ENCODE measurements at places on chromosomes 5 and 9.

DNA sequence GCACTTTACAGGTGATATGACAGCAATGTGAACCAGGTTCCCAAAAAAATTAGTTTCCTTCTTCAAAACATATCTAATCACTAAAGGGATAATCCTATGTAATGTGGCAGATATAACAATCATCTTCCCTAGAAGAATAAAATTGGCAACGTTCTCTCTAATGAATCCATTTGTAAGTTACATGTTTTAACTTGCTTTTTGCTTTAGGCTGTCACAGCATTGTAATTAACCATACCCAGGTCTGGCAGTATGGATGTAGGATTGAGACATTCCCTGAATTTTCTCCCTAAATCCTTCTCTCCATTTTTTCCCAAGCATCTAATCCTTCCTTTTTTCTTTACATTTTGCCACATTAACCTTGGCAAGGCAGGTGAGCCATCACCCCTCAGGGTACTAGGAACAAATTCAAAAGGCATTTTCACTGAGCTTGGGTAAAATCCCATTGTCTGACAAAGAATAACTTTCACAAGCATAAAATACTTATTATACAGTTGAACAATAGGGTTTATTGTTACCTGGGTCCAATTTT is 548.3 kb downstream of the SEMA5A start:
- DNase-seq, result no peak

GRCh38 chr9:38357350-38358114 is 35.0 kb upstream of the ALDH1B1 start:
- DNase-seq, result no peak

DNA sequence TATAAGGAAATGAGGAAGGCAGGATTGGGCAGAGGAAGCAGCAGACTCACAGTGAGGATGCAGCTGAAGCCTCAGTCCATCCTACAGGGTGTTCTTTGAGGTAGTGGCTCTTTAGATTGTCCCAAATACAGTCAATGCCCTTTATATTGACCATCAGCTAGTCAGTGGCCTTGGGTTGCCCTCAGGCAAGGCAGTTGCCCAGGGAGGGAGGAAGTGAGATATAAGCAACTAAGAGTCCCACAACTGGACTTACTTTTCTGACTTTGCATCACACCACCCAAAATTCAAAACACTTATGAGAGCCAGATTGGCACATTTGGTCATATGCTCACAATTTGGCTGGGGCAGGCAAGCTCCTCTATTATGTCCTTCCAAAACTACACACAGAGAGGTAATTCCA is 9.4 kb upstream of the SLC12A2 start:
- DNase-seq, result no peak

DNA sequence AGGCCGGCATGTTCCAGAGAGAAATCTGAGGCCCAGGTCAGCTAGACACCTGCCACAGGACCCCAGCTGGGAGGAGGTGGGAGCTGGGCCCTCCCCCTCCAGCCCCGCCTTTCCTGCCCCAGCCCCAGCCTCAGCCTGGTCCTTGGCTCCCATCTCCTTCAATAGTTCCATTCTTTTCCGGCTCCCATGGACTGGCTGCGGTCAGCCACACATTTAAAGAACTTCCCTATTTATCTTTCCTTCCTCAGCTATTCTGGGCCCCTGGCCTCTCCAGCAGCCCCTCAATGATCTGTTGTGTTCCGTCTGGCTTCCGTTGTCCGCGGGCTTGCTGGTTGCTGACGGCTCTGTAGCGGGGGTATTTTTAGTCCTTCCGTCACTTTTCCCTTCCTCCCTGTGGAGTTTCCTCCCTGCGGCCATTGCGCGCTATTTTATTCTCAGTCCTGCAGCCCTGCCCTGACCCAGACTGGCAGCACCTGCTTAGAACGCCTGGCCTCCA is 73.8 kb downstream of the AMBP start:
- DNase-seq, result peak; percentile 22

- DNase-seq, result no peak
Observed at GRCh38 chr9:121689461-121690157, 38.2 kb downstream of the DAB2IP start.

DNA sequence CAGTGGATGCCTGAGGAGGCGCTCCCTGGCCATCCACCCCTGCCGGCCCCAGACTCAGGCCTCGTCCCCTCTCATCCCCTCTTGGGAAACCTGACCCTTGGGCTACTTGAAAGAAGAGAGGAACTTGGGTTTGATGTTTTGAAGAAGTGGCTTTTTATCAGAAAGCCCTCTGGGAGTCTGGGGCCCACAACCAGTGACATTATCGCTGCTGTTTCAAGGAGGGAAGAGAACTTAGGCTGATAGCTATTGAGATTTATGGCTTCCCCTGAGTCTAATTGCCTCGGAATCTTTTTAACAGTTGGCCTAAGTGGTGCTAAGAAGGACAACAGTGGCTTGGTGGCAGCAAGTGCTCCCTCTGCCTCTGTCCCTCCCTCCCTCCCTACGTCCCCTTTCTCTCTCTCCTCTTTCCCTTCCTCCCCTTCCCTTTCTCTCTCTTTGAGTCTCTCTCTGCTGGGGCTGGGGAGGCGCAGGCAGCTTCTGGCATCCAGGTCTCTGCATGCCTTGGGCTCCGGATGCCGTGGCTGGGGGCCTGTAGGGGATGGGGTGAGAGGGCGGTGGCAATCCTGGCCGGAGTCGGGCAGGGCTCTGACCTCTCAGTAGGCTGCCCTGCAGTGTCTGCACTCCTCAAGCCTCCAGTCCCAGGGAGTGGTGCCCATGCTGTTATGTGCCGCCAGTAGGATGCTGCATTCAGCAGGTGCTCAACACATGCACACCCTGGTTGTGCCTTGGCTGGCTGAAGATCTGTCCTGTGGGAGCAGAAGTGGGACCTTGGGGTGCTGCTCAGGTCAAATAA is 49.6 kb upstream of the RXRA start:
- DNase-seq, result no peak

- peak; percentile 41 for DNase-seq
Observed at GRCh38 chr5:142664636-142665035, 21.3 kb downstream of the FGF1 start.

DNA sequence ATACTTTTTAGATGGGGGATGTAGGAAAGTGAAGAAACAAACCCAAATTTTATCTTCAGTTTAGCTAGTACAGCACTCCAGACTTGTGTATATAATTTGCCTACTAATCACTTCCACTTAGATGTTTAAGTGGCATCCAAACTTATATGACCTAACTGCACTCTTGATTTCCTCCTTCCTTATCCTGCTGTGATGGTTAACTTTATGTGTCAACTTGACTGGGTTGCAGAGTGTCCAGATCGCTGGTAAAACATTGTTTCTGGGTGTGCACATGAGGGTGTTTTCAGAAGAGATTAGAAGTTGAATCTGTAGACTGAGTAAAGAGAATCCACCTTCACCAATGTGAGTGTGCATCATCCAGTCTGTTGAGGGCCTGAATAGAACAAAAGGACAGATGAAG is 79.8 kb downstream of the PCSK1 start:
- DNase-seq, result no peak

DNA sequence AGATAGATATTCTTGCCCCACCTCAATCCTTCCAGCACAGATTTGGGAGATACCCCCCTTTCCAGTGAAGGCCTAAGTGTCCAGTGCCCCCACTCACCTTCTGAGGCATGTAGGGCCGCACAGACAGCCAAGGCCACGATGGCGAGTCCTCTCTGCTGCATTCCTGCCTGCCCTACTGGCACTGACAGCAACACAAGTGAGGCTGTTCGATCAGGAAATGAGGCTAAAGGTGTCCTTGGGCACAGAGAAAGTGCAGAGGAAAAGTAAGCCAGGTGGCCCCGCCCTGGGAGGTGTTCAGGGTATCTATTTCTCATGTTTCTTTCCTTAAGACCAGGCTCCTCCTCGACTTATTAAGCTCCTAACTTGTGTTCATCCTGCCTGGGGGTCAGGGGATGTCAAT is at the start of gene CCL28:
CCL28 (minus strand) TSS at position 236 of the 400 bp plus-strand sequence; CDS start at position 161, 75 bp downstream.
- DNase-seq, result no peak

DNA sequence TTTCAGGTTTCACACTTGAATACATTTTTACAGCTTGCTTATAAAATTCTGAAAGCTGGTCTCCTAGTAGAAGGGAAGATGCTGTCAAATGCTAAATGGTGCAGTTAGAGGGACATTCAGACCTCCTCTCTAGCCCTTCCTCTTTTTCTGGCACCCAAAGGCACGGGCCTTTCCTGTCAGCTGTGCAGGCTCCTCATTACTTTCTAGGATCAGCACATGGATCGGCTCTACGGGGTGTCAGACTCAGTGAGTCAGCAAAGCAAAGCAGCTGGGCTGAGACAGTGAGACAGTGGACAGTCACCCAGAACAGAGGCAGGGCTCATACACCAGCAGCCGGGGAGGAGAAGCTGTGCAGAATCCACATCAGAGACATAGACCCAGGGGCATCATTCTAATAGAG is 80.0 kb upstream of the TNC start:
- no peak for DNase-seq

DNA sequence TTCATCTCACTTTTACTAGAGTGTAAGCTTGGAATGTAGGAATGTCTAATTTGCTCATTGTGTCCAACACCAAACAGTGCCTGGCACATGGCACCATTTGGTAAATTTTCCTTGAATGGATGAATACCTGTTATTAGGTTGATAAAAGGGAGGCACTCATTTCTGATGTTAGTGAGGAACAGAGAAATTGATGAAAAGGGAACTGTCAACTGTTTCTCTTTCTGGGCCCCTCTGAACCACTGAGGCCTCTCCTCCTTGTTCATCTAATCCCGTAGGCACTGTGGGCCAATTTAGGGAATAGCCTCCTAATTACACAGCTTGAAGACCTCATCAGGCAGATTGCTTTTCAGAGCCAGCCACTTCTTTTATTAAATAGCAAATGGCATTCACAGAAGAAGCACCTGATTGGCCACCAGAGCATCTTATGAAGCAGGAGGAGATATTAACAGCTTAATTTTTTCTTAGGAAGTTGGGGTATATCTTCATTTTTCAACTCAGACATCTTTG is 22.6 kb downstream of the MRRF start:
- no peak for DNase-seq

GRCh38 chr5:204001-204400 is 12.7 kb downstream of the LRRC14B start:
- DNase-seq, result no peak

GRCh38 chr5:143448518-143448917 is 45.0 kb upstream of the NR3C1 start:
- no peak for DNase-seq

DNA sequence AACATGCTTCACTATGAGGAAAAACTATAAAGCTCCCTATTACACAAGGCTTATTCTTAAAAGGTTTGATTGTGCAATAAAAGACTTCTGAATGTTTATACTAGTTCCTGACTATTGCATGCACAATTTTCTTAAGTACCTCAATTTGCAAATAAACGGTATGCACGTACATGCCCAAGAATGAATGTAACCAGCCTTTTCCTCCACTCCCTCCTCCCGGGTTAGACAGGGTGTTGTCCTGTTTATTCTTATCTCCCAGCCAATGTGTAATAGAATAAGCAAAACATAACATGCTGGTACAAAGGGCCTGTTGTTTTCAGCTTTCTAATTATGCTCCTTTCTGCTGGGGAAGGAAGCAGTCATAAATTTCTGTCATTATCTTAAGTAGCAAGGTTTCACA is 79.1 kb downstream of the AOPEP start:
- DNase-seq, result no peak

DNA sequence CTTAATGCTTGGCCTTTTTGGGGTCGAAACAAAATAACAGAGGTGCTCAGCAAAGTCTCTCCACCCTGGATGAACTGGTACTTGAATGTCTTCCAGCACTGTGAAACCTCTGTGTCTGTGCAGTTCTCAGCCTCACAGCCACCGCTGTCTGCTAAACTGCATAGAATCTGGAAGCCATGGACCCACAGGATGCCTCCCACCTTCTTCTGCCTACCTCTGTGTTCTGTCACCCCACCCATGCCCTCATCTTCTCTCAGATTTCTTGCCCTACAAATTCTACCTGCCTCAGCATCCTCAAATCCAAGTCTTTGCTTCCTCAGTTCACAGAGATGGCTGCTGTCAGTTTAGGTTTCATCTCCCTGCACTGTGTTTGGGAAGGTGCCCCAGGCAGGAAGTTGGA is 35.6 kb downstream of the EXOSC2 start:
- DNase-seq, result no peak

- no peak for DNase-seq
Observed at GRCh38 chr9:89801341-89801740, 196.5 kb downstream of the GADD45G start.

GRCh38 chr5:127290019-127290945 is at the start of gene MEGF10:
Gene MEGF10, plus strand, starts transcription at chr5:127290796. Its CDS starts 40,513 bp downstream, at chr5:127331309.
- DNase-seq, result peak; percentile 93

GRCh38 chr9:9521033-9521779 is 1091.6 kb downstream of the PTPRD start:
- no peak for DNase-seq

DNA sequence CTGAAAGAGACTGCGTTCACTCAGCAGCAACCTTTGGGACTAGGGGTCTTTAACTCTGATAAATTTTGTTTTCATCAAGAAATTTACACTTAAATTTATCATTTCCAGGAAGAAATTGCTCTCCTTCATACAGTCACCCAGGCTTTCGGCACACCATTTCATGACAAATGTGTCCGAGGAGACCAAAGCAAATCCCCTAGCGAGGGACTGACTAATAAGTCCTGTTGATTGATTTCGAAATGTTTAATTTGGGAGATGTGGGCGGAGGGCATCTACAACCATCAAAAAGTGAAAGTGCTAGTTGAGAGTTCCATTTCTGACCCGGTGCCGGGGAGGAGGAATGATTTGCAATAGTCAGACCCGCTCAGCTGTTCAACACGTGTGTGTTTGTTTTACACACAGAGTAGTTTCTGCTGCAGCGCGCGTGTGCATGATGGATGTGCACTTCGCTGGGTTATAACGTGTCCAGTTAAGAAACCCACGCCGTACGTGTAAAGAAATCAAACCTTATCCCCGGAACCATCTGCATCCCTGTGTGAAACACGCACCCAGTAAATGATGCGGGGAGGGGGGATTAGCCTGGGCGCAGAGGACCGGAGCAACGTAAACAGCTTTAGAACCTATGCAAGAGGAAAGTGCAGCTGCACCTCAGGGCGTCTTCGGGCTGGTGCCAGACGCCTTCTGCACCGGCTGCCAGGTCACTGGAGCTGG is 845 bp upstream of the NR4A3 start:
- no peak for DNase-seq

DNA sequence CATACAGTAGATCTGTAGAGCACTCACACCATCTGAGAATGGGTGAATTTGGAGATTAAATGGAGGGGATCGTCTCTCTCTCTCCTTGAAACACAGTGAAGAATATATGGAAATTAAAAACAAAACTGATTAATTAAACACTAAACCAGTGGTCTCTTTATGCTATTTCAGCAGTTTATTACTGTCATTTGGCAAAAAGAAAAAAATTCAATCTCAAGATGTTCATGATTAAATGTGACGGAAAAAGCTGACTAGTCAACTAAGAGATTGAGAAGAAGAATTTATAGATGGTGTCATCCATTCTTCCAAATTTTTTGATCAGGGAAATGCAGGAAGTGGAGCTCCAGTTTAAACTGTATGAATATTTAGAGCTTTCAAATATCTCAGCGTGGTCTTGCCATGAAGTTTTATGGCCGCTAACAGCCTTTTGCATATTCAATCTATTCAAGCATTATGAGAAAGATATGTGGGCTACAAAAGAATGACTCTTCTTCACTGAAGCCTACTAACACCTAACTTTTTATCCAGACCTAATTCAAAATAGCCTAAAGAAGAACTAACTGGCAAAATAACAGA is 121.6 kb upstream of the DPYSL3 start:
- DNase-seq, result no peak

GRCh38 chr9:94768766-94769165 is 42.3 kb downstream of the AOPEP start:
- DNase-seq, result no peak

- DNase-seq, result no peak
Observed at GRCh38 chr9:106913276-106913675, 50.3 kb downstream of the ZNF462 start.
